ENCODE measurements at places on chromosomes 13 and 19. TPM values are rescaled to one million over a fixed set of nuclear protein-coding genes. Genes with fewer than 3 reads are reported as not detected.

Gene SERPINE3
- not detected for total RNA-seq

Gene DCUN1D2
- total RNA-seq: 12.0 TPM

- H3K36me3 ChIP-seq: no peaks in the 10 kb centered on the region
- H3K4me1 ChIP-seq: no peaks in the 10 kb centered on the region
- DNase-seq: no peak
- no peak overlapping the region for H3K27ac ChIP-seq
- H3K4me3 ChIP-seq: no peak overlapping the region
- H3K27me3 ChIP-seq: no peaks in the 10 kb centered on the region
Observed at GRCh38 chr13:107043021-107043956, 475.4 kb upstream of the ARGLU1 start.

DNA sequence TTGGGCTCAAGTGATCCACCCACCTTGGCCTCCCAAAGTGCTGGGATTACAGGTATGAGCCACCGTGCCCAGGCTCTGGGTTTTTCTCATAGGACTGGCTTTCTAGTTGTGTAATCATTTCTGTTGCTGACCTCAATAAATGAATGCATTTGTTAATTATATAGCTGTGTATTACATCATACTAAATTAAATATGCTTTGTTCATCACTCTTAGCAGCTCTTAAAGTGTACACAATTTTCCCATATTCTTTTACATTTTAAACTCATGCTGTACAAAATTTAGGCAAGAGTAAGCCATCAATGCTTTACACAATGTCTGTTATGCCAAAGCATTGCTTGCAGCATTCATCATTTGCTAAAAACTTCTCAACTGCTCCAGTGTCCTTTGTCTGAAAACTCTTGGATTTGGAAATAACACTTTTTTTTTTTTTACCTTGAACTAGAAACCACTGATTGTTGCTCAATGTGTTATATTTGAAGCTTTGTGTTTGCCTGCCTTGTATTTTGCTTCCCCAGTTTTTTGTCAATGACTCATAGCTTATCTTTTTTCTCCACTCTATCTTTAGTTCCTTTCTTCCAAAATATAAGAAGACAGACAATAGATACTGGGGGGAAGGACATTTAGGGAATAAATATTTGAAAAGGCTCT is 31.4 kb downstream of the CCDC122 start:
- H3K27me3 ChIP-seq: no peaks in the 10 kb centered on the region
- DNase-seq: no peak
- H3K4me1 ChIP-seq: no peaks in the 10 kb centered on the region
- H3K36me3 ChIP-seq: no peaks in the 10 kb centered on the region
- no peak overlapping the region for H3K4me3 ChIP-seq

DNA sequence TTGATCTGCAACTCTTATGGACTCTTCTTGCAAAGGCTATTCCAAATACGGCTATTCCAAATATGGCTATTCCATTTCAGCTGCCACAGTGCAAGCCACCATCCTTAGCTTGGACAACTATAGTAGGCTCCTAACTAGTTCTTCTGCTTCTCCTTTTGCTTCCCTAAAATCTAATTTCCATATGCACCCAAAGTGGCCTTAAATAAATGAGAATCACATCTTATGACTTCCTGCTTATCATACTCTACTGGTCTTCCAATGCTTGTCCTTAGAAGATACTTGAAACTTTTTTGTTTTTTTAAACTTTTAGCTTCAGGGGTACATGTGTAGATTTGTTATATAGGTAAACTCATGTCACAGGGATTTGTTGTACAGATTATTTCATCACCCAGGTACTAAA is 4.9 kb downstream of the UCHL3 start:
- no peak overlapping the region for H3K4me3 ChIP-seq
- DNase-seq: no peak
- peaks cover 14% of the 10 kb centered on the region for H3K4me1 ChIP-seq
- no peaks in the 10 kb centered on the region for H3K36me3 ChIP-seq

- DNase-seq: peak; percentile 66
- peak overlapping the region; percentile 86 for H3K27ac ChIP-seq
- H3K4me1 ChIP-seq: peaks cover 36% of the 10 kb centered on the region
- peak overlapping the region; percentile 84 for H3K4me3 ChIP-seq
Observed at GRCh38 chr19:17243211-17243829, 2.4 kb downstream of the NR2F6 start.

GRCh38 chr13:45737571-45738017 is 35.5 kb downstream of the CBY2 start:
- H3K27me3 ChIP-seq: no peaks in the 10 kb centered on the region
- no peak overlapping the region for H3K27ac ChIP-seq
- no peak overlapping the region for H3K4me3 ChIP-seq
- no peak for DNase-seq
- H3K4me1 ChIP-seq: no peaks in the 10 kb centered on the region
- H3K36me3 ChIP-seq: no peaks in the 10 kb centered on the region

DNA sequence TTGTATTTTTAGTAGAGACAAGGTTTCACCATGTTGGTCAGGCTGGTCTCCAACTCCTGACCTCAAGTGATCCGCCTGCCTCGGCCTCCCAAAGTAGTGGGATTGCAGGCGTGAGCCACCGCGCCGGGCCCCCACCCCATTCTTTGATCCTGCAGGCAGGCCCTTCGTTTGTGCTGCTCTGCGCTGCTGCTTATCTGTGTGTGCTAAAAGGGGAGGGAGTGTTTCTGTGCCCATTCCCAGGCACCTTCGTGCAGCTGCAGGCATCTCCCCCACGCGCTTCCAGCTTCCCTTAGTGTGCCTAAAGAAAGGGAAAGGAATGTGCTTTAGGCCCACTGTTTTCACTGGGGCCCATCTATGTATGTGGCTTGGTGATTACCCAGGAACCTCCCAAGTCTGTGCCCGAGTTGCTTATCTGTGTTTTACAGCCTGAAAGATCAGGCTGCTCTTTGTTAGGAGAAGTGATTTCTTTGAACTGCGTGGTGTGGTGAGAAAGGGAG is 27.2 kb downstream of the EPN1 start:
- no peaks in the 10 kb centered on the region for H3K4me1 ChIP-seq
- H3K27me3 ChIP-seq: no peaks in the 10 kb centered on the region
- DNase-seq: no peak
- peaks cover 11% of the 10 kb centered on the region for H3K36me3 ChIP-seq

DNA sequence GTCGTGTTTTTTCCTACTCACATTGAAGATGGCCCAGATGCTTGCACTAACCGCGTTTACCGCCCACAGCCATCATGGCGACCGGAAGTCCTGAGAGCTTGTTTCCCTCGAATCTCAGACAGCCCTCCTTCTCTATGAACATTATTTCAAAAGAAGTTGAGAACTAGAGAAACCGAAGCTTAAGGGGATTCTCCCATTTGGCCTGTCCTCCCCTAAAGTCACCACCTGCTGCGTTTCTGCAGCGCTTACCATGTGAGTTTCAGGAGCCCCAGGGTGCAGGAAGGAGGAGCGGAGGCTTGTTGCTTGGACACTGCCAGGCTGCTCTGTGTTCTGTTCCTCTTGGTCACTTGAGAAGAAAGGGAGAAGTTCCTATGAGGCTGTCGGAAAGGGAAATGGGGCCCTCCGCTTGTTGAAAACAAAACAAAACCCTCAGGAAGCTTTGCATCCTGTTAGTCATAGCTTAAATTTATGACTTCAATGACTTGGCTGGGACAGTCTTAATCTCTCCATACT is 6.2 kb downstream of the CARD8 start:
- peak overlapping the region; percentile 47 for H3K27ac ChIP-seq
- H3K4me3 ChIP-seq: no peak overlapping the region
- no peaks in the 10 kb centered on the region for H3K36me3 ChIP-seq
- no peak for DNase-seq
- no peaks in the 10 kb centered on the region for H3K27me3 ChIP-seq

- H3K27ac ChIP-seq: no peak overlapping the region
- H3K27me3 ChIP-seq: no peaks in the 10 kb centered on the region
- H3K36me3 ChIP-seq: no peaks in the 10 kb centered on the region
- no peak for DNase-seq
Observed at GRCh38 chr19:27741236-27741635, 1471.7 kb downstream of the UQCRFS1 start.

DNA sequence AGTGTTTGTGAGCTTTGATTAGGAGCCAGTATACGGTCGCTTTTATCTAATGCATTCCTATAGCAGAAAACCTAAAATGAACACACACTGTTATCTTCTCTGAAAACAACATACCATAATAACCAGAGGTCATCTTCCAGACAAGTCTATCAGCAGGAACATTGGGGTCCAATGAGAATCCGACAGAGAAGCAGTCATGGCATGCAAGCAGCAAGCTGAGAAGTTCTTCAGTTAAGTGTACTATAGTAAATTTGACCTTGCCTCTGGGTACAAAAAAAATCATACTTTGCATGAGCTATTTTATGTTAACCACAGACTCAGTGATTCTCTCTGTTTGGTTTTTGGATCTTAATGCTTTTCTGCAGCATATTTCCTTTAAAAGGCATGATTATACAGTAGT is 1505.1 kb downstream of the PCDH9 start:
- no peaks in the 10 kb centered on the region for H3K4me1 ChIP-seq
- H3K4me3 ChIP-seq: no peak overlapping the region
- H3K27me3 ChIP-seq: no peaks in the 10 kb centered on the region
- DNase-seq: no peak
- no peak overlapping the region for H3K27ac ChIP-seq
- H3K36me3 ChIP-seq: no peaks in the 10 kb centered on the region

Gene ZNF582
- 4.9 TPM for total RNA-seq

DNA sequence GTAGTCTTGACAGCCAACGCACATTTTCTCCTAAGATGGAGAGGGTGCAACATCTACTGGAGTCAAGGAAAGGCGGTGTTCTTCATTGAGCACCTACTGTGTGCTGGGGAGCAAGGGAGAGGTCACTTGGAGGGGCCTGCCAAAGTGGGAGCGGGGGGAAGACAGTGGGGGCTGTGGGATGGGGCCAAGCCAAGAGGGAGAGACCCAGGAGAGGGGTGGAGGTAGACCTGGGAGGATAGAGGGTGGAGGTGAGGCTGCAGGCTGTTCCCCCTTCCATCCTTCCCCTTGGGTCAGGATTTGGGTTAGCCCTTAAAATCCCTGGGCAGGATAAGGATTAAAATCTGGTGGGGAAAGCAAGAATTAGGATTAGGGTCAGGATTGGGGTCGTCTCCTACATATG is 1.7 kb upstream of the PLPP2 start:
- H3K4me3 ChIP-seq: no peak overlapping the region
- H3K4me1 ChIP-seq: peaks cover 34% of the 10 kb centered on the region
- H3K36me3 ChIP-seq: no peaks in the 10 kb centered on the region
- no peaks in the 10 kb centered on the region for H3K27me3 ChIP-seq
- H3K27ac ChIP-seq: no peak overlapping the region

All from thyroid gland (tissue), 4 donors.